Activated CD8-positive, alpha-beta memory T cell treated with anti-CD3 and anti-CD28 coated beads, Interleukin-2, amount 50 U/mL, for 48 hours (primary cell): ENCODE measurements at places on chromosomes 6 and 20.

GRCh38 chr6:32439602-32440214, at the start of gene HLA-DRA:
Gene HLA-DRA, plus strand, starts transcription at chr6:32439887. Its CDS starts 64 bp downstream, at chr6:32439951.
- DNase-seq, result no peak

DNA sequence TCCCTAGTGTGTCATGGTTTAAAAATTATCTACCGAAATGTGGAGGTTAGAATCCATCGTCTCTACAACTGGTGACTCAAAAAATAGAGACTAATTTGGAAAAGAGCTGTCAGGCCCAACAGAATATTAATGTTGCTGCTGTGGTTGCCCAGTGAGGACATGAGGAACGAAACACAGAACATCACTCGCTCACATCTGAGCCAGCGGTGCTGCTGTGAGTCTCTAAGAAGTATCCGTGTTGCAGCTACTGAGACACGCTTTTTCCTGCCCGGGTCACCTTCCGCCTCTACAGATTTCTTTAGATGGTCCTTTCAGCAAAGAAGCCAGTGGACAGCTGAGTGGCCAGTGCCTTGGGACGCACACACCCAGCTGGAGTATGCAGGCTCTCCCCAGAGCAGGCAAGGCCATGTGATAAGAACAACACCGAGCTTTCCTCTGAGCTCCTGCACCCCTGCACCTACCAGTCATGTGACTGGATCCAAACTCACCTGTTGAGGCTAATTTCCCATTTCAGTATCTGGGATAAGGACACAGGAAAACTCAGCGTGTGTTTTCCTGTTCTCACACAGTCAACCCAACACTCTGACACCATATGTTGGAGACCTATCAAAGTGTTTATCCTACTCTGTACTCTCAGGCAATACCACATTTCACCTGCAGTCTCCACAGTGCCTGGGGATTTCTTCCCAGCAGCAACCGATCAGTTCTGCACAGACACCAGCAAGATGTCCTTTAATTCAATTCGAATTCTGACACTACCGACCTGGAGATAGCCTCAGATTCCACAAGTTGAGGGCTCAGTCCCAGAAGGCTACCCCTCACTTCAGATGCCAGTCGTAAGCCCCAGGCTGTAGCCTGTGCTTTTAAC, 119.0 kb upstream of the RPS6KA2 start:
- DNase-seq, result no peak

- no peak for DNase-seq
Observed at GRCh38 chr20:53901064-53901463, 169.3 kb downstream of the BCAS1 start.

DNA sequence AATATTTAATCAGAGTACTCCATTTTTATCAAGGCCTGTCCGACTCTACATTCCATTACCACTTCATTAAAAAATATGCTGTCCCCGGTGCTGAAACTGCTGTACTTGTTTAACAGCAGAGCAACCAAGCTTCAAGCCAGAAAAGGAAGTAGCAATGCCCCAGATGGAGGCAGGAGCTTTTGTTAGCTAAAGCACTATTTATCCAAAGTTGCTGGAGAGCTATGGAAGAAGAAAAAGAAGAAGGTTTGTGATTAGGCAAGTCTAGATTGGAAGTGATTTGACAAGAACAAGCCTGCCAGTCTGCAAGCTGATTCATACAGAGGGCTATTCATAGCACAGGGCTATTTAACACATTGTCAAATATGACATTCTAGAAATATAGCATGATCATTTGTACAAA, 160.9 kb upstream of the SPTLC3 start:
- DNase-seq, result no peak

GRCh38 chr6:3535776-3536435, 79.1 kb upstream of the SLC22A23 start:
- DNase-seq, result no peak

- DNase-seq, result no peak
Observed at GRCh38 chr6:106783640-106784566, 154.5 kb downstream of the QRSL1 start.

GRCh38 chr6:33455051-33455450, 675 bp downstream of the ZBTB9 start:
- no peak for DNase-seq

DNA sequence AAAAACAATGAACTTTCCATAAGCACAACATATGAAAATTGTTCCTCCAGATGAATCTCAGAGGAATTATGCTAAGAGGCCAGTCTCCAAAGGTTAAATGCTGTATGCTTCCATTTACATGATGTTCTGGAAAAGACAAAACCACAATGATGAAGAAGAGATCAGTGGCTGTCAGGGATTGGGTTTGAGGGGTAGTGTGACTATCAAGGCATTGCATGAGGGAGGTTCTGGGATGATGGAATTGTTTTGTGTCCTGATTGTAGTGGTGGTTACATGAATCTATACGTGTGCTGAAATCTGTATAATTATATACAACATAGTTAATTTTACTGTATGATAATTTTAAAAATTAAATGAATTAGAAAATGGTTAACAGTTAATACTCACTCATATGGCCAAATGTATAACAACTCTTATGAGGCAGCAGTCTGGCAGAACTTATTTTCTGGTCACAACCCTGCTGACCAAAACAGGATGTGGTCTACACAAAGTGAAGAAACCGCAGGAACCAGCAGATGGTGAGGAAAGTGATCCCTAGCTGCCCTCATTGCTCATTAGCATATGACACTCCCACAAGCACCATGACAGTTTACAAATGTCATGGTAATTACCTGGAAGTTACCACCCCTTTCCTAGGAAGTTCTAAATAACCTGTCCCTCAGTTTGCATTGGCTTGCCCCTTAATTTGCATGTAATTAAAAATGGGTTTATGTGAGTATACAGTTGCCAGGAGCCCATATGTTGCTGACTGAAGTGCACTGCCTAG, 31.9 kb downstream of the NSFL1C start:
- peak; percentile 71 for DNase-seq

DNA sequence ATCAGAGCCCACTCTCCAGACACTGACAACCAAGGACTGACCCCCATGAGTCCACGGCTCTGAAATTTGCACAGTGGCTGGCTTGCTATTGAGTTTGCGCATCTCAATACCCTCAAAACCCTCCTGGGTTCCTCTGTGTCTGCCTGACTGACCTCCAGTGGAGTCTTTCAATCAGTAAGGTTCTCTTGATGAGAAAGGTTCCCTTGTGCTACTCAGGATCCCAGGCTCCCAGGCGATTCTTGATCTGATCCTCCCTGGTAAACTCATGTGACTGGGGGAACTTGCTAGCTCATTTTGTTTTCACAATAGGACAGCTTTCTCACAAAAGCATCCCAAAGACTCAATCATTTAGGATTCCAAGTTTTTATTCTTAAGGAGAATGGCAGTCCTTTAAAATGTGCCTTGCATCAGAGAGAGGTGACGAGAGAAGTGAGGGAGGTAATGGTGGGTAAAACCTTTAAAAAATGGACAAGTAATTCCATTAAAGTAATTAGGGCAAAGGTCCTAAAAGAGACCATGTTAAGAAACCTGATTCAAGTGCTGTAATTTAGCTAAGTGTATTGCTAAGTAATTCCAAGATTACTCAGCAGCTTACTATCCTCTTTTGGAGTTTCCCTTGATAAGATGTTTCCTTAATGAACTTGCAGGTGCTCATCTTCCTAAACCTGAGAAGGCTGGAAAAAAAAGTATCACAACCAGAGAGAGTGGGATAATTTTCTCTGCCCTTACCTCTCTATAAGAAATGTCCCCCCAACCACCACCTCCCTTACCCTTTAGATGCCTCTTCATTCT, 304.7 kb upstream of the SGK1 start:
- DNase-seq, result no peak
